Endothelial cell of umbilical vein (primary cell): ENCODE measurements at places on chromosomes 2 and 18. TPM values are rescaled to one million over a fixed set of nuclear protein-coding genes. Genes with fewer than 3 reads are reported as not detected.

- no peaks in the 10 kb centered on the region for H3K4me1 ChIP-seq
- no peaks in the 10 kb centered on the region for H3K27me3 ChIP-seq
- DNase-seq, result no peak
- H3K27ac ChIP-seq, result no peak overlapping the region
These were observed 22.6 kb downstream of the DHRS9 start for GRCh38 chr2:169091761-169092519.

GRCh38 chr2:202104286-202104870 lies 31.3 kb downstream of the KIAA2012 start:
- H3K36me3 ChIP-seq, result no peaks in the 10 kb centered on the region
- H3K27me3 ChIP-seq, result peaks cover 30% of the 10 kb centered on the region
- peak; percentile 24 for DNase-seq
- no peak overlapping the region for H3K4me3 ChIP-seq
- no peak overlapping the region for H3K27ac ChIP-seq

GRCh38 chr2:131417886-131418285 lies 53.9 kb upstream of the RAB6D start:
- no peaks in the 10 kb centered on the region for H3K36me3 ChIP-seq
- H3K4me1 ChIP-seq, result no peaks in the 10 kb centered on the region
- no peak overlapping the region for H3K27ac ChIP-seq
- H3K27me3 ChIP-seq, result peaks cover 27% of the 10 kb centered on the region
- no peak overlapping the region for H3K4me3 ChIP-seq

ATP8B1 gene
- 86.5 and 100 TPM in 2 replicates for total RNA-seq

GRCh38 chr2:202406445-202406978 lies 30.4 kb downstream of the BMPR2 start:
- no peaks in the 10 kb centered on the region for H3K36me3 ChIP-seq
- H3K27ac ChIP-seq, result no peak overlapping the region
- peaks cover 65% of the 10 kb centered on the region for H3K4me1 ChIP-seq
- H3K4me3 ChIP-seq, result no peak overlapping the region
- no peaks in the 10 kb centered on the region for H3K27me3 ChIP-seq
- no peak for DNase-seq

DNA sequence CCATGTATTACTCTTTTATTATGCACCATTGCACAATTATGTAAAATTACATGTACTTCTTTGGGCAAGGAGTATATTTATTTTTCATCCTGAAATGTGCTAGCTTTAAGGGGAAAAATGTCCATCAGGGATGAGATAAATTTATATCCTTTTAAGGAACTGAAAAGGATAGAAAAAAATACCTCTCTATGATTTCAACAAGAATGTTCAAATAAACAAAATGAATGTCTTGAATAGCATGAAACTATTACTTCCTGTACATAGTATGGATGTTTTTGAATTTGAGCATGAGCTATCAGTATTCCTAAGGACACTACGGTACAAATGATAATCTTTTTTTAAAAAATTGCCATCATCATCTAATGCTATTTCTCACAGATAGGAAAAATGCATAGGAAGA lies 1611.9 kb upstream of the ZEB2 start:
- H3K4me3 ChIP-seq, result no peak overlapping the region
- no peaks in the 10 kb centered on the region for H3K4me1 ChIP-seq
- no peak for DNase-seq
- H3K36me3 ChIP-seq, result no peaks in the 10 kb centered on the region

GRCh38 chr2:235827585-235827992 lies 333.7 kb downstream of the AGAP1 start:
- no peaks in the 10 kb centered on the region for H3K27me3 ChIP-seq
- no peak overlapping the region for H3K27ac ChIP-seq
- DNase-seq, result peak; percentile 41
- H3K4me3 ChIP-seq, result no peak overlapping the region

CERKL gene
- not detected in 2 replicates for total RNA-seq

GRCh38 chr2:96665083-96665569 lies 22.6 kb downstream of the FER1L5 start:
- H3K27me3 ChIP-seq, result no peaks in the 10 kb centered on the region
- peaks cover 7% of the 10 kb centered on the region for H3K4me1 ChIP-seq
- peak; percentile 76 for DNase-seq
- H3K36me3 ChIP-seq, result no peaks in the 10 kb centered on the region
- no peak overlapping the region for H3K4me3 ChIP-seq
- H3K27ac ChIP-seq, result peak overlapping the region; percentile 20

GRCh38 chr2:19809206-19809605 lies 92.6 kb downstream of the TTC32 start:
- no peak overlapping the region for H3K4me3 ChIP-seq
- H3K27me3 ChIP-seq, result no peaks in the 10 kb centered on the region
- H3K4me1 ChIP-seq, result no peaks in the 10 kb centered on the region
- H3K27ac ChIP-seq, result no peak overlapping the region
- H3K36me3 ChIP-seq, result no peaks in the 10 kb centered on the region

GRCh38 chr2:137957033-137957432 lies 7.2 kb upstream of the HNMT start:
- no peaks in the 10 kb centered on the region for H3K27me3 ChIP-seq
- H3K36me3 ChIP-seq, result no peaks in the 10 kb centered on the region
- no peak for DNase-seq
- no peak overlapping the region for H3K4me3 ChIP-seq
- H3K4me1 ChIP-seq, result peaks cover 11% of the 10 kb centered on the region

DTNA gene
- total RNA-seq, result 15.3 and 16.8 TPM in 2 replicates

DNA sequence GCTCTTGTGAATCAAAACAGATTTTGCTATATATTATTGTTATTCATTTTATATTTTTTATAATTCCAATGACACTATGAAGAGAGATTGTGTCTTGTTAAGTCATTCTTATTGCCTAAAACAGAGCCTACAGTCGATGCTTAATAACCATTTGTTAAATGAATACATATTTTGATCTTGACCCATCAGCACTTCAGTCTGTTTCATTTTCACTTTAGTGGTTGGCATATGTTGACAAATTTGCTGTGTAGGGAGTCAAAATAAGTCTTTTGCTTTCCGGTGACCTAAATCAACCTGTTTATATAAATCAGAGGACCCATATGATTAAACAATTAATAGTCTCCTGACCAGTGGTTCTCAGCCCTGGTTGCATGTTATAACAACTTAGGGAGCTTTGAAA lies 97.1 kb downstream of the TXNL1 start:
- no peaks in the 10 kb centered on the region for H3K36me3 ChIP-seq
- no peak overlapping the region for H3K4me3 ChIP-seq
- no peaks in the 10 kb centered on the region for H3K4me1 ChIP-seq
- H3K27me3 ChIP-seq, result peaks cover 2% of the 10 kb centered on the region
- no peak for DNase-seq

DNA sequence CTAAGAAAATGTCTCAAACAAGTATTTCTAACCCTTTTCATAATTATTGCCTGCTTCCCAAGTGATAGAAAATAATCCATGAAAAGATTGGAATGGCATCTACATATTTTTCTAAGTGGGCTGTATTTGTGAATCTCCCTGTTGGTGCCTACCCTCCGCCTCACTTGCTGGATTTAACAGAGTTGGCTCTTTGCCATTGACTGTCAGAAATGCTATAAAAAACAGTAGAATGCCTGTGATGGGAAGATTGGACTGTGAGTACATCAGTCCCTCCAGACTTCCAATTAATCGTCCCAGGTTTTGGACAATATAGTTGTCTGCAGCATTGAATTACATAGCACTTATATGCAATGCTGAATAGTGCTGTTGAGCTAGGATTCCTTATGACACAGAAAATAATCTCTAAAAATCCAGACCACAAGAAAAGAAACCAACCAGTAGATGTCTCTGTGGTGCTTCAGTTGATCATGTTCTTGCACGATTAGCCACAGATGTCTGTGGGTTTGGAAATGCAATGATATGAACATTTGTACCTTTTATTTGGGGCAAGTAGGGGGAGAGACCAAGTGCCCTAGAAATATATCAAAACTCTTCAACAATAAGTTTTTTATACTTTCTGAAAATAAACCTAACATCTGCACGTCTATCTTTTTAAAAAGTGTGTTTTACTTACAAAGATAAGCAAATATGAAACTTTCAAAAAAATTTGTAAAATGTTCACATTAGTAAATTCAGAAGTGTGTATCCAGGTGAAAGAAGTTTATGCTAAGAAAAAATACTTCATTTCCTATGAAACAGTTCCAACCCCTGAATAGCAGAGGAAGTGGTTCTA lies 88.5 kb downstream of the DYNAP start:
- DNase-seq, result peak; percentile 79
- H3K27ac ChIP-seq, result no peak overlapping the region
- no peaks in the 10 kb centered on the region for H3K4me1 ChIP-seq
- H3K27me3 ChIP-seq, result no peaks in the 10 kb centered on the region
- no peak overlapping the region for H3K4me3 ChIP-seq
- no peaks in the 10 kb centered on the region for H3K36me3 ChIP-seq

- H3K27ac ChIP-seq, result no peak overlapping the region
- no peaks in the 10 kb centered on the region for H3K4me1 ChIP-seq
- DNase-seq, result no peak
These were observed 98.6 kb downstream of the BCL2L11 start for GRCh38 chr2:111219285-111219684.

APCDD1 gene
- total RNA-seq, result 0.35 and 0.95 TPM in 2 replicates

GRCh38 chr2:28377984-28378678 lies 14.5 kb upstream of the FOSL2 start:
- H3K27me3 ChIP-seq, result no peaks in the 10 kb centered on the region
- no peak overlapping the region for H3K27ac ChIP-seq
- no peaks in the 10 kb centered on the region for H3K4me1 ChIP-seq

DNA sequence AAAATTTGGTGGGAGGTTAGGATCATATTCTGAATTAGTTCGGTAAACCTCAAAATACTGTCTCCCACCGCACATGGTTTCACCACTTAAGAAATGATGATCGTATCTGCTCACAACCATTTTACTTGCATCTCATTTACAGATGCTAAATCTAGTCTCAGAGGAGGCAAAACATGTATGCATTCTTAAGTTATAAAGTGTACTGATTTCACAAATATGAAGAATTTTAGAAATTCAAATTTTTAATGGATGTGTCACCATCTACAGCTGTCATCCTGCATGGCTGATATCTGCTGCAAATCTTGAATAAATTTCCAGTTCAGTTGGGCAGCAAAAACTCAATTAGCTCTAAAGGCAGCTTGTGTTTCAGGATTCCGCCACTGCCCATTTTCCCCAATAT lies 243.3 kb upstream of the KCNJ3 start:
- no peak for DNase-seq
- H3K4me3 ChIP-seq, result no peak overlapping the region
- H3K27ac ChIP-seq, result no peak overlapping the region
- H3K36me3 ChIP-seq, result no peaks in the 10 kb centered on the region

DNA sequence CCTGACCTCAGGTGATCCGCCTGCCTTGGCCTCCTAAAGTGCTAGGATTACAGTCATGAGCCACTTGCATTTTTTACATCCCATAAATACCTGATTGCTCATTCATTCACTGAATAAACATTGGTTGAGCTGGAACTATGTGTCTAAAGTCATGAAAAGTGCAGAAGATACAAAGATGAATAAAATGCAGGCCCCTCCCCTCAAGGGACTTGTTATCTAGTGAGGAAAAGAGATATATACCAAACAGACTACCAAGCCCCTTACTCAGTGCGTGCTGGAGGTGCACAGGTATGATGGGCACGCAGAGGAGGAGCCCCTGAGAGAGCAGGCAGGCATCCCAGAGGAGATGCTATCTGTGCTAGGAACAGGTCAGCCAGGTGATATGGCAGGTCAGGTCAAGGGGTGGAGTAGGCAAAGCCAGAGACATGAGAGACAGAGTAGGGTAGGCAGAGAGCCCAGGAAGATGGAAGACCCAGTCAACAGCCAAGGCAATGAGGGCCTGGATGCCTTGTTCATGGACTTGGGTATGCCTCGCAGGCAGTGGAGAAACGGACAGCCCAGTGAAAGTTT lies 7.7 kb downstream of the FHL2 start:
- H3K4me1 ChIP-seq, result peaks cover 90% of the 10 kb centered on the region
- H3K4me3 ChIP-seq, result no peak overlapping the region
- peak overlapping the region; percentile 92 for H3K27ac ChIP-seq
- H3K36me3 ChIP-seq, result peaks cover 18% of the 10 kb centered on the region

DNA sequence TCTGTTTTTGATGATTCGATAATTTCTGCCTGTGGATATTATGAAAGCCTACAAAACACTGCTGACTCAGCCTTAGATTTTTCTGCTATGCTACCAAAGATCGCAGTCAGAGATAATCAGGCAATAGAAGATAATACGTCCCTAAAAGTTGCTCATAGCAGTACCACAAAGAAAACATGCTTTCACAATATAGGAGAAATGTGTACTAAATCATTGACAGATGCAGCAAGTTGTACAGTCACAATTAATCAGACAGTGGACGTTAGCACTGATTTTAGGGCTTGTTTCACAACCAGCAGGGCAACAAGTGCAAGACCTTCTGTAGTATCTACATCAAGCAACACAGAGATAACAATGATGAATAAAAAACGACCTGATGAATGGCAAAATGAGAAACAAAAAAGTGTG lies 19.5 kb downstream of the RBM44 start:
- H3K4me1 ChIP-seq, result no peaks in the 10 kb centered on the region
- no peak for DNase-seq
- H3K36me3 ChIP-seq, result no peaks in the 10 kb centered on the region
- H3K27ac ChIP-seq, result no peak overlapping the region
- no peak overlapping the region for H3K4me3 ChIP-seq
- H3K27me3 ChIP-seq, result peaks cover 4% of the 10 kb centered on the region

GRCh38 chr2:76447294-76447693 lies 736.6 kb upstream of the GCFC2 start:
- no peak for DNase-seq
- H3K36me3 ChIP-seq, result no peaks in the 10 kb centered on the region
- H3K4me1 ChIP-seq, result no peaks in the 10 kb centered on the region

DNA sequence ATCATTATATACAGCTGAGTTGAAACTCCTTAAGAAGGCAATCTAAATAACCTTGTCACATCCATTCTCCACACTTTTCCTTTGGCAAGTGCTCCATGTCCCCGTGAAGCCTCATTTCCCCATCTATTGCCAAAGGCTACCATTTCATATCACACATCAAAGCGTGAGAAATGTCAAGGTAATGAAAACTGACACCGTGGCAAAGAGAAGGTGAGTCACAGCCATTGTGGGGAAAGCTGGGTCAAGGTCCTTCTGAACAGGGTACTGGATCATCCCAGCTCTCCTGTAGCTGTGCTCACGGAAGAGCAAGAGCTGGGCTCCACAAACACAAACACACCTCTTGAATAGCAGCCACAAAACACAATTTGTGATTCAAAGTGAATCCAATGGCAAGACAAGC lies 58.2 kb upstream of the REG3G start:
- H3K36me3 ChIP-seq, result no peaks in the 10 kb centered on the region
- no peaks in the 10 kb centered on the region for H3K4me1 ChIP-seq
- H3K27ac ChIP-seq, result no peak overlapping the region
- no peak for DNase-seq
- H3K27me3 ChIP-seq, result no peaks in the 10 kb centered on the region

GRCh38 chr2:218370410-218371063 lies 11.5 kb upstream of the SLC11A1 start:
- no peak overlapping the region for H3K27ac ChIP-seq
- H3K36me3 ChIP-seq, result no peaks in the 10 kb centered on the region
- no peak for DNase-seq
- H3K27me3 ChIP-seq, result no peaks in the 10 kb centered on the region
